ENCODE measurements at places on chromosomes 2 and 18.

GRCh38 chr2:134402410-134402809 is 148.5 kb downstream of the MGAT5 start:
- no peak for DNase-seq

GRCh38 chr2:185738679-185739472 is at the start of gene FSIP2:
FSIP2 (plus strand) TSS chr2:185738804; CDS start chr2:185738895, 91 bp downstream.
- DNase-seq, result no peak

- no peak for DNase-seq
Observed at GRCh38 chr18:71020342-71021029, 731.6 kb downstream of the SOCS6 start.

- no peak for DNase-seq
Observed at GRCh38 chr2:30230497-30231211, 680 bp upstream of the LBH start.

DNA sequence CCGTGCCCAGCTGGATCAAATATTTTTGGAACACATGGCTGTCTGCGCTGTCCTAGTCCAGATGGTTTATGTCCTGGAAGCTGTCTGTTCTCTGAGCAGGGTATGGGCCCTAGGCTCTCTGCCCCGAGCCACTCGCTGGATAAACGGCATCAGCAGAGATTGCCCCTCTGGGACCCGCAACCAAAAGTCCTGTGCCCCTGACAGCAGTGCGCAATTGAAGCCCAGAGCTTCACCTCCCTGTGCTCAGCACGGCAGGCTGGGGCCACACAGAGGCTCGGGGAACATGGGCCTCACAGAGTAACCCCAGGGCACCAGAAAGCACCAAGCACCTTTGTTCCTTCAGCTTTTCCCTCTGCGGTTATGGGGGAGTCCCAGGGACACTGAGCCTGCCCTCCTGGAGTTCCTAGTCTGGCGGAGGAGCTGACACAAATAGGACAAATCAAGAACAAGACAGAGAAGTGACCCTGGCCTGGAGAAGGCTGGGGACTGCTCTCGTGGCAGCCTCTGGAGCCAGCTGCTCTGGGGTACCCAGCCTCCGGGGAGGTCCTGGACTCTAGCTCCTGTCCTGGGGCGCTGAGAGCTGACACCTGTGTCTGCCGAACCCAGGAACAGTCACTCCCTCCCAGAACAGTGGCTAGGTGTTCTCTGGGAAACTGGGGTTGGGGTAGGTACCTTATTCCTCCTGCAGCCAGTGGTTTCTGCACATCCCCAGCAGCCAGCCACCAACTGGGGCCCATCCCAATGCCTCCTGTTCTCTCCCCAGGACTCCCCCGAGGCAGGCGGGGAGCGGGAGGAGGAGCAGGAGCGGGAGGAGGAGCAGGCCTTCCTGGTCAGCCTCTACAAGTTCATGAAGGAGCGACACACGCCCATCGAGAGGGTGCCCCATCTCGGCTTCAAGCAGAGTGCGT is 12.3 kb downstream of the ARID5A start:
- DNase-seq, result no peak

- DNase-seq, result no peak
Observed at GRCh38 chr18:8849696-8850095, 144.3 kb downstream of the MTCL1 start.

GRCh38 chr2:3742743-3743508 is 39.6 kb downstream of the DCDC2C start:
- no peak for DNase-seq

GRCh38 chr2:68807821-68808266 is 63.4 kb downstream of the BMP10 start:
- no peak for DNase-seq

- no peak for DNase-seq
Observed at GRCh38 chr2:12694990-12695774, 21.6 kb upstream of the TRIB2 start.

DNA sequence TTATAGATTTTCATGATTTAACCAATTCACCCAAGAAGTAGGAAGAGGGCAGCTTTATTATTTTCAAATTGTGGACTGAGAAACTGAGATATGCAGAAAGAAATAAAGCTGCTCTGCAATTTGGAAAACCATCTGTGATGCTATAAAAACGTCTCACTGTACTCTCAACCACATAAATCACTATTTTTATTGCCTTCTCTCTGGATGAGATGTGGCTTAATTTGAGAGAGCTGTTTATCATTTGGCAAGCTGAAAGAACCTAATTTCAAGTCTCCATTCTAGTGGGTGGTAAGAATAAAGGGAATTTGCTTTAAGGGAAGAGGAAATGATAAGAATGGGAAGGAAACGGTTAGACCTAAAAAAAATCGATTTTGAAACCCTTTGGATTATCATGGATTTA is 49.9 kb upstream of the CYP1B1 start:
- DNase-seq, result no peak

DNA sequence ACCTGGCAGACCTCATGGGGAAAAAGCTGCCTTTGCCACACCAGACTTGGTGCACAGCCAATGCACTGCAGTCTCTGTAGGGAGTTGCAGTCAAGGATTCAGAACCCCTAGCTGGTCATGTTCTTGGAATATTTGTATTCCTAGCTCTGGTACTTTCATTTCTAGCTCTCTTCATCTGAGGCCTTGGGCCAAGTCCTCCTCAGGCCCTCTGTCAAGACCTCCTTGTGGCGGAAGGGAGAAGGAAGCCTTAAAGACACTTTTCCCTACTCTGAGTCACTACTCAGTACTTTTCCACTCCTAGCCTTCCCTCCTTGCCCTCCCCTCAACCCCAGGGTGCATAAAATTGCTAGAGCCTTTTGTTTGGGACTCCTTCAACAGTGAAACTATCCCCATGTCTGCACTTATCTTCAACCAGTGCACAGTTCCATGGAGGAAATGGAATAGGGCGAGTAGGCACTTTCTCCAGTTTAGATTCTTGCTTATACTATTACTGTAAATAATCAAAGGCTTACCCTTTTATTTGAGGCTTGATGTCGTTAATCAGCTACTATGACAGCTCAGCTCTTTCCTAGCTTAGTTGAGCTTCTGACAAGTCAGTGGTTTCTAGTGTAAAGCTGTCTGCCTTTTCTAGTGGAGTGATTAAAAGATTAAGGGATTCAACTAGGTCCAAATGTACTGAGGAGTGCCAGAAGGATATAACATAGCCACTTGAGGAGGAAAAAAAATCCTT is 15.8 kb downstream of the M1AP start:
- no peak for DNase-seq

DNA sequence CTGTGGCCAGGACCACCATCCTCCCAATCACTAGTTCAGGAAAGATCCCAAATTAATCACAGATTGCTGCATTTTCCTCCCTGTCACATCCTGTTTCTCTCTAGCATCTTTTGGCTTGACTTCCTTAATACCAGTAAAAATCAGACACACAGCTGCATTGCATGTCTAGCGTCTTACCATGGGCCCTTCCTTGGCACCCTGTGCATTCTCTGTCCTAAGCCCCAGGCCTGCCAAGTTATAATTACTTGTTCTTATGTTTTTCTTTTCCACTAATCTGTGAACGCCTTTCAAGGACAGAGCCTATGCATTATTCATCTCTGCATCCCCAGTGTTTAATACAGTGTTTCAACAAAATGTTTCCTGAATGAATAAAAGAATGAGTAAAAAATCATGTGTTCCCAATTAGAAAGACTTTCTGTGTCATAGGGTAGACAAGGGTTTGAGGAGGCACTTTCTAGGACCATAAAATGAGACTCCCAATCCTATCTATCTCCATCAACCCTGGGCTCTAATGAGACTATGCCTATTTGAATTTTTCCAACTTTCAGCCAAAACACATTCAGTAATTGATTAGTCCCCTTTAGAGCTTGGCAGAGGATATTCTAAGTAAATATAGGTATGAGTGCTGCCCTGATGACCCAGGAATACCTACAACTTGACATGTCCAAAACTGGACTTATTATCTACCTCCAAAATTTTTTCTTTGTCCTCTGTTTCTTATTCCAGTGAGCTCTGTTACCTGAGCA is 10.3 kb upstream of the NT5C1B start:
- DNase-seq, result no peak

DNA sequence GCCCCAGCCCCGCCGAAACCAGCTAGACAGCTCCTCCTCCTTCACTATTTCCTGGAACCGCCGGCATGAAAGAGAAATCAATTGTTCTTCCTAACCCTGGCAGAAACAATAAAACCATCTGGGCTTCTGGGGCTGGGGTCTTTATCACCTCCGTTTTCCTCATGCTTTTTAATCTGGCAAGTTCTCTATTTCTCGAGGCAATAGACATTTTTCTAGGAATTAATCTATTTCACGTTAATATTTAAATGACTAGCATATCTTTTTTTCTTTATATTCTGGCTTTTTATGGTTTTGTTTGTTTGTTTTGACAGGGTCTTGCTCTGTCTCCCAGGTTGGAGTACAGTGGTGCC is 1.4 kb upstream of the KIF1A start:
- DNase-seq, result no peak

- DNase-seq, result no peak
Observed at GRCh38 chr2:233264667-233265066, 13.2 kb downstream of the ATG16L1 start.

GRCh38 chr2:3116371-3116770 is 261.2 kb downstream of the EIPR1 start:
- DNase-seq, result no peak

GRCh38 chr2:62998949-62999348 is 51.7 kb upstream of the OTX1 start:
- no peak for DNase-seq

DNA sequence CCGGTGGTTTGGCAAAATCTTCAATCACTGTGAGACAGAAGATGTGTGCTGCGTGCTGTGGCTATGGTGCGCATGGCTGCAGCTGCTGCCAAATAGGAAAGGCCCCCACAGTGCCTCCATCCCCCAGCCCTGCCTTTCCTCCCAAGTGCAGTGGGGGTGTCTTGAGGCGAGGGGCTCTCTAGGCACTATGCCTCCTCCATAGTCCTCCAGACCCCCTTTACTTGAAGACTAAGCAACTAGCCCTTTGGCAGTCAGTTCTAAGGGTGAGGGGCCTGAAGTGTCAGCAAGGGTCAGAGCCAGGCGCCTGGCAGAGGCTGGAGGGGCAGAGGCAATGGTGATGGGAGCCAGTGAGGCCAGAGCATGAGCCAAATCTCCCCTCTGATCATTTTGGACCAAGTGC is 13.6 kb upstream of the TMEM185B start:
- DNase-seq, result no peak

DNA sequence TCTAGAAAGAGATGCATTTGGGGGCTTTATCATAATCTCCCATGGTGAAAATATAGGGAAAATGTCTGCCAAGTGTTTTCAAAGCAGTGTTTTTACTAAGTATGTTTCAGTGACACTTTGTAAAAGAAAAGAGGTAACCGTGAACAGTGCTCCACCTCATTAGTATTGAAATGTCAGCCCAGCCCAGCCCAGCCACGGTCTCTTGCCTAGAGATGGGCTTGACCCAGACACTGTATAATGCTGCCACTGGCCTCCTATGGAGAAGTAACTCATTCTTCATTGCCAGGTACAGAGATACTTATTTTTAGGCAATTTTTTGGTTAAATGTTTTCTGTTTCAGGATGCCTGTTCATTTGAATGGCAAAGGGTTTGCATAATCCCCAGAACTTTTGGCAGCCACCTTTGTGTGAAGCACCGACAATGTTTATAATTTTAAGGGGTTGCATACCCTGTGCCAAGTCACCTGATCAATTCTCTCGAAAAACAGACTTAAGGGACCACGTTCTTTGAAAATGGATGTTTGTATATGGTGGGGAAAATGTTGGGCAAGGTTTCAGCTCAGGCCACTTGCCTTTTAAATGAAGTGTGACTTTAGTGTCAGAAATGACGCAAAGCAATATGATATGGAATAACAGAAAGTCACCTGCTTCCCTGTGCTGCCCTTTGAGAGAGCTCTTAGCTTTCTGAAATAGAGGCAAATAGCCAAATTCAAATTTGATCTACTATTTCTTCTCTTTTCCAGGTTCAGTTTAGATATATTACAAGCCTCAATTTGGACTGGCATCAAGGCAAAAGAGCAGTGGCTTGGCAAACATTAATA is 314.5 kb upstream of the RGPD4 start:
- DNase-seq, result no peak

GRCh38 chr2:55033076-55033742 is 17.0 kb downstream of the RTN4 start:
- DNase-seq, result no peak

- no peak for DNase-seq
Observed at GRCh38 chr2:241228860-241229516, 40.5 kb downstream of the ANO7 start.

- DNase-seq, result no peak
Observed at GRCh38 chr2:46643951-46644350, 164.6 kb downstream of the TMEM247 start.

DNA sequence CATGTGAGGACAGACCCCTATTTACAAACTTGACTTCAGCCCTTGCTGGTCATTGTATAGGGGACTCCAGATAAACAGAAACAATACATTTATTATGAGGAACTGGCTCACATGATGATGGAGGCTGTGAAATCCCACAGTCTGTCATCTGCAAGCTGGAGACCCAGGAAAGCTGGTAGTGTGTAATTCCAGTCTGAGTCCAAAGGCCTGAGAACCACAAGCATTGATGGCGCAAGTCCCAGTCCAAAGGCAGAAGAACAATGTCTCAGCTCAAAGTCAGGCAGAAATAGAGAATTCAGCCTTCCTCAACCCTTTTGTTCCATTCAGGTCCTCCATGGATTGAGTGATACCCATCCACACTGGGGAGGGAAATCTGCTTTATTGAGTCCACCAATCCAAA is 28.1 kb upstream of the SPP2 start:
- no peak for DNase-seq

GRCh38 chr18:5524660-5525059 is 19.1 kb downstream of the EPB41L3 start:
- no peak for DNase-seq
